ENCODE measurements at places on chromosomes 1 and 21.

GRCh38 chr1:198977909-198978308, 339.1 kb downstream of the PTPRC start:
- no peak for DNase-seq

- DNase-seq = no peak
These were observed 16.5 kb downstream of the CLDN19 start for GRCh38 chr1:42723511-42723910.

DNA sequence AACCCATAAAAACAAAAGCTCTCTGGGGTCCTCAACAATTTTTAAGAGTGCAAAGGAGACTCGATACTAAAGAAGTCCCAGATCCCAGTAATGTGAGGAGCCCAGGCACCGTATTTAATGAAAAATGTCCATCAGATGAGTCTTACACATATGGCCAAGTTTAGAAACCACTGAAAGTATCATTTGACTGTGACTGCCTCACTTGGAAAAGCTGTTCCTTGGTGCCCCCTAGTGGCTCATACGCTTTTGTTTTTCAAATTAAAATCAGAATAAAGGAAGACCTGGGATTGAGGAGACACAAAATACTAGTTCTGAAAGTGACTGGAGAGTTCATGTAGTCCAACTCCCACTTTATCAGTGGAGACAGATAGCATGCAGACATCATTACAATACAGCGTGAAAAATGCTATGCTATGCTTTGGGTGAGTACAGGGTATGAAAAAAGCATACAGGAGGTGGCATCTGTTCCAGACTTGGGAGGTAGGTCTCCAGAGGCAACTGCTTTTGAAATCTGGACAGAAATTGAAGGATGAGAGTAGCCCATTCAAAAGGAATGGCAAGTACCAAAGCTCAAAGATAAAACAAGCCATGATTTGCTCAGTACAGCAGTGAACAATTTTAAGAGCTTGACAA, 33.8 kb downstream of the GDAP2 start:
- DNase-seq = peak; percentile 17

DNA sequence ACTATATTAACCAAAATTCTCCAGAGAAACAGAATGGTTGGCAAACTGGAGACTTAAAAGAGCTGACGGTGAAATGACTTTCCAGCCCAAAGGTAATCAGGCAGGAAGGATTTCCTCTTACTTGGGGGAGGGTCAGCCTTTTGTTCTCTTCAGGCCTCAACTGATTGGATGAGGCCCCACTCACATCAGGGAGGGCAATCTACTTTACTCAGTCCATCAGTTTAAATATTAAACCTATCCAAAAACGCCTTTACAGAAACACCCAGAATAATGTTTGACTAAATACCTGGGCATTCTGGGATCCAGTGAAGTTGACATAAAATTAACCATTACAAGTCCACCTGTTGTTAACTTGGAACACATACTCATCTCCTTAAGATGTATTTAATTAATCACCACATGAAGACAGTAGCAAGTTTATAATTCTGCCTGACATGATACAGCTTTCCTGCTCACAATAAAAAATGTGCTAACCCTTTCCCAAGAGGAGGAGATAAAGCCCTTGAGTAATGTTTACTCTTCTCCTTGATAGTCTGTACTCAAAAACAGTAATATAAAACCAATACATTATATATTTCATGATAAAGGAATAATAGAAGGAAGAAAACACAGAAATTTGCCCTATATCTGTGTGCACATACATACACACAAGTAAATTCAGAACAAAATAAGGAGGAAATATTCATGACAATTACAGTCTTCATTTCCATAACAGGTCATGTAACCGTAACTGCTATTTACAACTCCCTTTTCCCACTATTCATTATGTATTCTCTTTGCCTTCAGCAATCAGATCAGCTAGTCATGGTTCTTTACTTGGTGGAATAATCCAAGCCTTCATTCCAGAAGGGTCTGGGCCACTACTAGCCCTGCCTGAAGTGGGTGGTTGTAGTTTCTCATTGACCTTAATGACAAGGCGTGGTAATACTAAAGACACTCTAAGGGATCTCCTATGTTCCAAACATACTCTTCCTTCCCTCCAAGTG, 107.5 kb upstream of the RUNX1 start:
- no peak for DNase-seq

GRCh38 chr1:106937104-106937503, 119.4 kb upstream of the PRMT6 start:
- DNase-seq = no peak

GRCh38 chr1:1875932-1876331, 15.0 kb downstream of the GNB1 start:
- no peak for DNase-seq

- peak; percentile 32 for DNase-seq
These were observed 7.2 kb upstream of the COL6A1 start for GRCh38 chr21:45974073-45975019.

- no peak for DNase-seq
These were observed 12.3 kb upstream of the CTNNBIP1 start for GRCh38 chr1:9922342-9922741.

DNA sequence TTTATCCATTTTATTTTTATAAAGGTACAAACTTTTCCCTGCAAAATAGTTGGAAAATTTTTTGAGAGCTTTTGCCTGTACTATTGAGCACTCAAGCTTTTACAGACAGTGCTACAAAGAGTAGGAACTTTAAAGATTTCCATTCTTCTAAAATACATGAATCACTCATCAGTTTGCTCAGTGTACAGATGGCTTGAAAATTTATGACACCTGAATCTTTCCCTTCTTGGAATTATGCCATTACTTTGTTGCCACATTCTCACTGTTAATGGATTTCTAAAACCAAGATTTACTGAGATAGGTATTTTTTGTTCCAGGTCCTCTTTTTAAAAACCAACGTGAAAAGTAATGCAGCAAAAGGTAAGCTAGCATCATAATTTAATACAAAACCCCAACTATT, 76.0 kb downstream of the GPATCH2 start:
- DNase-seq = no peak

- no peak for DNase-seq
These were observed 10.0 kb downstream of the RPTN start for GRCh38 chr1:152148981-152149380.

DNA sequence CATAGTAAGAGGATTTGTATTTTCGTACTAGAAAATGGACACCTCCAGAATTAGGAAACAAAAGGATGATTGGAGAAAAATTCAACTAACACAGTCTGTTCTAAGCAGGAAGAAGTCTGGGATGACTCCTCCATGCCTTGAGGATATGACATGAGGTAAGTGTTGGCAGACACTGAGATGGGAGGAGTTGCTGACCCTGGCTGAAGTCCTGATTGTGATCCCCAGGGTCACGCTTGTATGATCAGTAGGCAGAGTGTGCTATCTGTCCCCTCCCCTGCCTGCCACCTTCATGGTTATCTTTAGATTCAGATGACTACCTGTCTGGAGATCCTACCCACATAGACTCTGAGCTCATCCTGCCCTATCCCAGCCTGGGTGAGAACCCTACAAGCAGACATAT, 249.1 kb downstream of the C1orf94 start:
- DNase-seq = no peak

DNA sequence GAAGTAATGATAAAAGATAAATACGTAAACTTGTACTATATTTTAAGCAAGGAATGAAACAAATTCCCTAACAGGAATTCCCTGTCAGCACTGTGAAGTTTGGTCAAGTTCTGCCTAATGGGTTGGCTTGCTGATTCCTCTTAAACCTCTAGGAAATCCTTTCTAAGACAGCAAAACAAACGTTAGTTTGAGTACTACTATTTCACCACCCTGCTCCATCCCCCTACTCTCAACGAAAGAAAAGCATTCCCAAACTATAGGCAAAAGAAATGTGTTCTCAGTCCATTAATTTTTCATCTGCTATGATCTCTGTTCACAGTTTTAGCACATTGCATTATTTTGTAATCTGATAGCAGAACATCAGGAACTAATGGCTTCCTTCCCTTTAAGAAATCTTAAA, 16.1 kb downstream of the SERPINC1 start:
- DNase-seq = no peak

- no peak for DNase-seq
These were observed 7.9 kb upstream of the C2CD2 start for GRCh38 chr21:41961753-41962152.

DNA sequence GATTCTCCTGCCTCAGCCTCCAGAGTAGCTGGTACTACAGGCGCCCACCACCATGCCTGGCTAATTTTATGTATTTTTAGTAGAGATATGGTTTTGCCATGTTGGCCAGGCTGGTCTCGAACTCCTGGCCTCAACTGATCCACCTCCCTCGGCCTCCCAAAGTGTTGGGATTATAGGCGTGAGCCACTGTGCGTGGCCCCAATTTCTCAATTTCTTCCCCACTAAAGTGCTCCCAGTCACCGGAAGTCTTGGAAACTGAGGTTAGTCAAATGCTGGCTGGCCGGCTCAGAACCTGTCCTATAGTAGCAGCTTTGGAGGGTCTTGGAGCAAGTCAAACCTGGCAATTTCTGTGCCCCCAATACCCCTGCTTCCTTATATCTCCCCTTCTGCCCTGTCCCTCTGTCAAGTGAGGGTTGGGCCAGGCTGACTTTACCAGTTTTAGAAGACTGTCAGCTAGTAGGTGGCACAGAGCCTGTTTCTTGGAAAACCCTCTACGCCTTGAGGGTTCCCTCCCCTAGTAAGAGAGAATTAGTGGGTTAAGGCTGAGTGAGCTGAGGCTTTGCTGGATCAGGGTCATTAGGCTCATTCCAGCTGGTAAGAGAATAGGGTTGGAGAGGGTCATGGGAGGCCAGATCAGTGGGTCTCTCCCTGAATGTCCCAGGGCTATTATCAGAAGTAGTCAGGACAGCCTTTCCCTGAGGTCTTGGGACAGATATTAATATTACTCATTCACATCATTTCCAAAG, 8.3 kb upstream of the EPB41 start:
- no peak for DNase-seq

GRCh38 chr1:10471411-10472219, 714 bp downstream of the DFFA start:
- no peak for DNase-seq

GRCh38 chr1:51790385-51790784, 88.1 kb downstream of the NRDC start:
- DNase-seq = no peak

DNA sequence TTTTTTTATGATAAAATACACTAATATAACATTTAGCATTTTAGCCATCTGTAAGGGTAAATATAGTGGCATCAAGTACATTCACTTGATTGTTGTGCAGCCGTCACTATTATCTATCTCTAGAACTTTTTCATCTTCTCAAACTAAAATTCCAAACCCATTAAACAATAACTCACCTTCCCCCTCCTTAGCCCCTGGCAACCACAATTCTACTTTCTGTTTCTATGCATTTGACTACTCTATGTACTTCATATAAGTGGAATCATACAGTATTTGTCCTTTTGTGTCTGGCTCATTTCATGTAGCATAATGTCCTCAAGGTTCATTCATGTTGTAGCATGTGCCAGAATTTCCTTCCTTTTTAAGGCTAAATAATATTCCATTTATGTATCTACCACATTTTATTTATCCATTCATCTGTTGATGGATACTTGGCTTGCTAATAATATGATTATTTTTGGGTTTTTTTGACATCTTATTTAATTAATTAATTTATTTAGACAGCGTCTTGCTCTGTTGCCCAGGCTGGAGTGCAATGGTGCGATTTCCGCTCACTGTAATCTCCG, 69.6 kb upstream of the MACF1 start:
- no peak for DNase-seq

DNA sequence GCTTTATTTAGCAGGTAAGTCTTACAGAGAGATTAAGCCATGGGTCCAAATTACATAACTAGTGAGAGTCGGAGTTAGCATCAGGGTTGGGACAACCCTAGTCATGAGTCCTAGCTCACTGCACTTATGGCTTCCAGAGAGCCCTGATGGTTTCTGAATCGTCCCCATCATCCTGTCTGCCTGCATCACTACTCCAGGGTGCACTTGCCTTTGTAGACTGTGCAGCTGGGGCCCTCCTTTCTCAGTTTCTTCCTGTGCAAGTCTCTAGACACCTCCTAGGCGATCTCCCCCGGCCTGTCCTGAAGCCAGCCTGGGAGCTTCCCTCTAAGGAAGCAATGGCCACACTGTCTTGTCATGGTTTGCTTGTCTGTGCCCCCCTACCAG, 37.1 kb downstream of the KIAA0040 start:
- DNase-seq = no peak

DNA sequence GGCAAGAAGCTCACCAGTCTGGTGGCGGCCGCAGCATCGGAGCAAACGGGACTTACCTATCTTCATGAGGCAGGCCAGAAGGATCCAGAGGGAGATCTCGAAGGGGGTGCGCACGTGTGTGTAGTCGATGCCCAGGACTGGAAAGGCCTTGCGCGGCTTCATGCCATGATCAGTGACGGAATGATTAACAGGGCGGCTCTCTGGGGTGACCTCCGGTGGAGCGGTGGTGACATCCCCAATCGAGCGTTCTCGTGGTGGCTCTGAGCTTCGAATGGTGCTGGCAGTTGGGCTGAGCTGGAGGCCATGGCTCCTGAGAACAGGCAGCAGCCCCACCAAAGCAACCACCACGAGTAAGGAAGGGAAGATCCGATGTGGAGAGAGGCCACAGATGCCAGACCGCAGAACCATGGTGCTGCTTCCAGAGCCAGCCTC, 982 bp downstream of the SLC9A1 start:
- no peak for DNase-seq

GRCh38 chr1:17616731-17617279, 77.3 kb downstream of the ARHGEF10L start:
- no peak for DNase-seq

DNA sequence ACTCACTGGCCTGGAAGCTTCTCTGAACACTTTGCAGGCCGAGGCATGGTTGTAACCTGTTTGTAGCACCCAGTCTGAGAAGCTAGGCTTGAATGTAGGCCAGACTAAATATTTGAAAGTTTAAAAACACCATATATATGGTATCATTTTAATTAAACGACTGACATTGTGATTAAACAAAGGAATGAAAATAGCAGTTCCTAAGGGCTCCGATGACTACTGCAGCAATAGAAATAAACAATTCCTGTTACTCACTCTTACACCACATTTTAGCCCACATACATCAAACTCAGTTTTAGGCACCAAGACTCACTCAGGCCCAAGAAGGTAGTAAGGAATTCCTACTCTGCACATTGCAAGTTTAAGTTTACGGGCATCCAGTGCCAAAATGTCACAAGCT, 281.2 kb downstream of the AKT3 start:
- DNase-seq = no peak

- no peak for DNase-seq
These were observed 2.9 kb upstream of the RABGAP1L start for GRCh38 chr1:174156437-174156836.

DNA sequence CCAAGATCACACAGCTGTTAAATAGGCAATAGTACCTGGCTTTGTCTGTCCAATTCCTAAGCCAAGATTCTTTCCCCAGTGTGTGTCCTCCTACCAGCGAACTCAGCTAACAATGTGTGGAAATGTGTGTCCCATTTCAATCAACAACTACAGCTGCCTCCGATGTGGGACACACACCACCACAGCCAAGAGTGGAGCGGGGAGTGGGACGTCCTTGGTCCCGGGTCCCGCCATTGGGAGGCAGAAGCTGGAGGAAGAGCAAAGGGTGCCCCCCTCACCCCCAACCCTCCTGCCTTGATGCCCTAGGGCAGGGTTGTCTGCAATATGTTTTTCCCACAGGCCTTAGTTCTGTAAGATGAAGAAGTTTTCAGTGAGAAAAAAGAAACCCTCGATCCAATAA, 265.4 kb upstream of the RAB4A start:
- no peak for DNase-seq

Data from GM12891 (cell line).